ENCODE measurements at places on chromosomes 5 and 9.

- DNase-seq: no peak
Observed at GRCh38 chr5:13248253-13248652, 696.2 kb downstream of the DNAH5 start.

GRCh38 chr9:92664394-92665152, 5.4 kb downstream of the IPPK start:
- DNase-seq: no peak

- no peak for DNase-seq
Observed at GRCh38 chr5:40480392-40480791, 199.3 kb upstream of the PTGER4 start.

DNA sequence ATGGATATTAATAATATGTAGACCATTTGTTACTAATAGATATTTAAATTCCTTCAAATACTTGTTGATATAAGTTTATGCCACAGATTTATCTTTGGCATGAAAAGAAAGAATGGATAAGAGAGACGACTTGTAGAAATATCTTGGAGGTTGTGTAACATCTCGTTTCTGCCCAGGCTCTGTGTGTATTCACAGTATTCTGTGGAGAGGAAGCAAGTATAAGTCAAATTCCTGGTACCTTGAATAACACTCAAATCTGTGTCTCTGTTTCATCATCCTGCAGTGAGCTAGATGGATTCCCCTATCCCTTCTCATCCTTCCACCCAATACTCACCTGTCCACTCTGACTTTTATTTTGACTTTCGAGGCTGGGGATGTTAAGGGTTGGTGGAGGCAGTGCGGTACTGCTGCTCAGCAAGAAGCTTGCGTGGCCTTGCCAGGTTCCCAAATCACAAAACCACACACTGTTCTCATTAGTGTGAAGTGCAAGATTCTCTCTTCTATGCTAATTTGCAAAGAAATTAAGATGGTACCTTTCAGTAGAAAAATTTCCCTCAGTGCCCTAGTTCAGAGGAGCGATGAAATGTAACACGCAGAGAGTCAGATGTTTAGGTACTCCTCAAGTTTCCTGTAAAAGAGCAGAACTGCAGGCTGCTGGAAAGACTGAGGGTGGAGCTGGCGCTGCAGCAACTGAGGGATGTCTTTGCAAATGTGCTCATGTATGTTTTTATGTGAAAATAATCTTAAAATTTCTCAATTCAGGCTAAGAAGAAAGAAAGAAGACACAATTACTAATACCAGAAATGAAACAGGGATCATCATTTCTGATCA, 42.6 kb upstream of the ANKRD18A start:
- DNase-seq: no peak

DNA sequence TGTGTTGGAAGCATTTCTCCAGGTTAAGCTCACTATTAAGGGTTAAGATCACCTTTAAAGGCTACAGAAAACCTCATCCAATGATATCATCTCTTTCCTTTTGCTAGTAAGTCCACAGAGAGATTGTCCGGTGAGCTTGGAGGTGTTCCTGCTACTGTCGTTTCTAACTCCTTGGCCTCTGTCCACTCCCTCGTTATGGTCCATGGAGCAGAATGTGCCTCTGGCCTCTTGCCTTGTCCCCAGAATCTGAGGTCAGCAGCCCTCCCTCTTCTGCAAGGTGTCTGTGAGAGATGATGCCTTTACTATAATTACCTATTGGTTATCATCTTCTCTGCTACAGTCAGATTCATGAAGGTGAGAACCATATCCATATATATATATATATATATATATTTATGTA, 15.0 kb downstream of the ORM2 start:
- DNase-seq: no peak

- peak; percentile 57 for DNase-seq
Observed at GRCh38 chr9:130042885-130043653, at the start of gene FNBP1. Gene FNBP1 (minus strand): TSS chr9:130043189. CDS start chr9:130042975, 214 bp downstream.

DNA sequence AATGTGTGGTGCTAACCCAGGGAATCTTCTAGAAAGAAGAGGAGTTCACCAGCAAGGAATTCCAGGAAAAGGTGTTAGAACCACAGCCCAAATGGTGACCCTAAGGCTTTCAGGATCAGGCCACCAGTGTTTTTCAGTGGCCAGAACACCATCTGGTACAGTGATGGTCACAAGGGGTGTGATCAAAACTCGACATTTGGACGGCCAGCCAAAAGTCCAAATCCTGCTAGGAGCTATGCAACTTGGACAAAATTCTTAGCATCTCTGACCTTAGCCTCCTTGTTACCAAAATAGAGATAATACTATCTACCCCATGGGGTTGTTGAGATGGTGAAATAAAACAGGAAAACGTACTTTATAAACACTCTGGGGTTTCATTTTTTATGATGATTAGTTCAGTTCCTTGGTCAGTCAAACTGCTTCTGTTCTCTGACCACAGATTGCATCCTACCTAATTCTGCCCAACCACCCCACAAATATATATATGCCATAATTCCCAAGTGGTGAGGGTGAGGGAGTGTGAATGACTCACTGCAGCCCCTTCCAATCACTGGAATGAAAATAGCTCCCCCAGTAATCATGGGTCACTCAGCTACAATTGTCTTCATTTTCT, 210.3 kb downstream of the CDK5RAP2 start:
- no peak for DNase-seq

DNA sequence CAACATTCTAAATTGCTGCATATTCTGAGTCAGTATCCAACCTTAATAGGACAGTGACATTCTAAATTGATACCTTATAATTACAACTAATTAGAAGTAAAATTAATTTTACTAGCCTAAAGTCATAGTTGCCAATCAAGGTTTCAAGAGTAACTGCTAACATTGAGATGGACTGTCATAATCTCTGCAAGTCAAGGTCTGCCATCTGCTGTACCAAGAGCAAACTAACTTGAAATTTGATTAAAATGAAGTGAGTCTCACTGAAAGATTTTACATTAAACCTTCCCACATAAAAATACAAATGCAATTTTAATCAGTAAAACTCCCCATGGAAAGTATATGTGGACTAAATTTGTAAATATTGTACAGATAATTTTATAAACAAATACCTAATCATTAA, 235.3 kb downstream of the PRDM9 start:
- DNase-seq: no peak

- DNase-seq: no peak
Observed at GRCh38 chr9:81716409-81716808, 27.1 kb upstream of the TLE1 start.

GRCh38 chr9:90365666-90366065, 277.0 kb downstream of the DIRAS2 start:
- DNase-seq: no peak

GRCh38 chr9:121915304-121915625, 177.8 kb downstream of the TTLL11 start:
- no peak for DNase-seq

- DNase-seq: no peak
Observed at GRCh38 chr5:98651715-98652114, 121.7 kb upstream of the RGMB start.

- no peak for DNase-seq
Observed at GRCh38 chr5:107805166-107805565, 134.4 kb upstream of the EFNA5 start.

- no peak for DNase-seq
Observed at GRCh38 chr9:90034071-90034470, 429.3 kb downstream of the GADD45G start.

DNA sequence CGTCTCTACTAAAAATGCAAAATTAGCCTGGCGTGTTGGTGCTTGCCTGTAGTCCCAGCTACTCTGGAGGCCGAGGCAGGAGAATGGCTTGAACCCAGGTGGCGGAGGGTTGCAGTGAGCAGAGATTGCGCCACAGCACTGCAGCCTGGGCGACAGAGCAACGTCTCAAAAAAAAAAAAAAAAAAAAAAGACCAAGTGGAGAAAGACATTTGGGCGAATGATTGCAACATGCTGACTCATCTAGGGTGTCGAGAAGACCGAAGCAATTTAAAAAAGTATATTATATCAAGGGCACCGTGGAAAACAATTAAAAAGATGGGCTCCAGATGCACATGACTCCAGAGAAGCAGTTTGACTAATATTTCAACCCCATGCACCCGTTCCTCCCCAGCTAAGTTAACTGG, 9.2 kb downstream of the KLF4 start:
- DNase-seq: no peak

GRCh38 chr5:174409971-174410370, 314.4 kb upstream of the MSX2 start:
- DNase-seq: no peak

GRCh38 chr5:181039471-181039870, 595 bp upstream of the BTNL9 start:
- no peak for DNase-seq

DNA sequence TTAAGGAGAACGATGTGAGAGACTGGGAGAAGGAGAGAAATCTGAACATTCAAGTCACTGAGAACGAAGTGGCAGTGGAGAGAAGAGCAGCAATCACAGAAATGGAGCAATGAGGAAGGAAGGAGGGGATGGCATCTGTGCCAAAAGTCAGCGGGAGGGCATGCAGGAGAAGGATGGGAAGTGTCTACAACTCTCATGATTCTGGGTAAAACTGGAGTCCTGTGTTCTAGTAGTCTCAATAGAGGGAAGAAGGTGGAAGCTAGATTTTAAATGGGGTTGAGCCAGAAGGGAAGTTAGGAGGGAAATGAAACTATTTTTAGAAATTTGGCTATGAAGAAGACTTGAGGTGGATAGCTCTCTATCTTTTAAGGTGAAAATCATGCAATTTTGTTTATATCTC, 39.1 kb upstream of the SPATA31C2 start:
- DNase-seq: no peak

DNA sequence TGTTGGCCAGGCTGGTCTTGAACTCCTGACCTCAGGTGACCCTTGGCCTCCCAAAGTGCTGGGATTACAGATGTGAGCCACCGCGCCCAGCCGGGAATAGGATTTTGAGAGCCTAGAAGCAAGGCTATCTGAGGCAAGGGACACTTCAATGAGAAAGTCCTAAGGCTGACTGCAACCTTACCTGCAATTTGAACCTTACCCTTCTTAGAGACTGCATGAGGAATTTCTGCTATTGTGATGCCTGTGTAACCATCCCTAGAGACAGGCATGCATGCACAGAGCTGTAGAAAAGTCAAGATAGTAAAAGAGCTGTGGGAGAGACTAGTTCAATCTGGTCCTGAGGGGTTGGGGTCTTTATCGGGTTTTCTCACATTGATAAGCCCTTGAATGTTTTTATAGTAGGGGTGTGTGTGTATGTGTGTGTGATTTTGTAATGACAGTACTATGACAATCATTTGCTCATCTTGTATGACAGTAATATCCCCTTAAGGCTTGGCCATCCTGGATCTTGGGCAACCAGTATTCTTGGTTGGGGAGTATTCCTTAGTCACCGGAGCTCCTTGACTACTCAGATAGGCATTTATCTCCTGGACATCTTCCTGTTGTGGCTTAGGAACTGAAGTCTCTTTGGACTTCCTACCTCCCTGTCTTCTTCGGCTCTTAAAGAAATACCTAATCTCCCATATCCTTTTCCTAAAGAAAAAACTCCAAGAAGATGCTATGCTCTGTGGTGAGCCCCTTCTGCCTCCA, 11.2 kb downstream of the DNAJB5 start:
- no peak for DNase-seq

DNA sequence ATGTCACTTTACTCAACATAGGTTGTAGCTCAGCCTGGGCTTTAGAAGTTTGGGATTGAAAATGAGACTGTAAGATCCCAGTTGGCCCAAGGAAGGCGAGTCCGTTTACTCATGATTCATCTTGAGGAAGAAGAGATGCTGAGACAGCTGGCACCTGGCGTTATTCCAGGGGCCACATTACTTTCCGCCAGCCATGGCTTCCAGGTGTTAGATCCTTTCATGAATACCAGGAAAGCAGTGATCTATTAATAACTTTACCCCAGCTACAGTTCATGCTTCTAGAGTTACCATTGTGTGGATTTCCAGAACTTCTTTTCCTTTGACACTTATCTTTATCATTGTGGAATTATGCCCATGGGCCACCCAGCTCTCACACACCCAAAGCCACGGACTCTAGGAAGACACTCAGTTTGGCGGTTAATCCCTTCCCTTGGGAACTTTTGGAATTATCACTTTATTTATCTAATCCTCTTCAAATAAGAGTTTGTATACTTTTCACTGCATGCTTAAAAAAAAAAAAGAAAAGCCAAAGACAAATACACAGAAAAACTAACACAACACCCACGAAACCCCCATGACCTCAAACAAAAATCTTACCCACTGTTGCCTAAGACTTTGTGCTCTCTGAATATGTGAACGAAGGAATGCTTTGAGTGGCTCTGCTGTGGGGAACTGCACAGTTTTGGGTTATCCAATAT, 26.9 kb downstream of the RAI14 start:
- no peak for DNase-seq

GRCh38 chr5:117731446-117731845, 1156.8 kb upstream of the SEMA6A start:
- DNase-seq: no peak

DNA sequence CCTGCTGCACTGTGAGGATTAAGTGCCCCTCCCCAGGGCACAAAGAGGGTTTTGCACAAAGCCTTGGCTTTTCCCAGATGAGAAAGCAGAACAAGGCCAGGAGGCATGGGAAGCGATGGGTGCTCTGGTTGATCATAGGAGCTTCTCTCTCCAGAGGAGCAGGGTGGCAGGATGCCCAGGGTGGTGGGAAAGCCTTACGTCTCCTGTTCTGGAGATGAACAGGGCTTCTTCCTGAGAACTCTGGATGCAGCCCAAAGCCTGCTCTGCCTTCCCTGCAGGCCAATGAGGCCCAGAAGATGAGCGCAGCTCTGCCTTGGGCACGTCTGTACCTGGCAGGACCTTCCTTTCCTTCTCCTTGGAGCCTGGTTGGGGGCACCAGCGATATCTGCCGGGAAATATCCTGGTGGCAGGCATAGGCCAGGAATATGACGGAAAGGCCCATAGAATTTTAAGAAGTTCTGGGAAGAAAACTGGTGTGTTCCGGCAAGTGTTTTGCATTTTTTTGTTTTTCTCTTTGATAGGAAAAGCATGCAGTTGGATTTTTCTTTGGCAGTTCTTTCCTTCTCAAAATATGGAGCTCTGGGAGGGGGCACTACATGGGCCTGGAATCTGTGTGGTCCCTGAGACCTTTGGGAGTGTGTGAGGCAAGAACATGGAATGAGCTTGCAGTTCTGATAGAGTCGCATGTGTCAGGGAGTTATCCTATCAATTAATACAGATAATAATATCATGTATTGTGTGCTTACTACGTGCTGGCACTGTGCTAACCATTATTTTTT, 253.2 kb upstream of the KLF4 start:
- no peak for DNase-seq

DNA sequence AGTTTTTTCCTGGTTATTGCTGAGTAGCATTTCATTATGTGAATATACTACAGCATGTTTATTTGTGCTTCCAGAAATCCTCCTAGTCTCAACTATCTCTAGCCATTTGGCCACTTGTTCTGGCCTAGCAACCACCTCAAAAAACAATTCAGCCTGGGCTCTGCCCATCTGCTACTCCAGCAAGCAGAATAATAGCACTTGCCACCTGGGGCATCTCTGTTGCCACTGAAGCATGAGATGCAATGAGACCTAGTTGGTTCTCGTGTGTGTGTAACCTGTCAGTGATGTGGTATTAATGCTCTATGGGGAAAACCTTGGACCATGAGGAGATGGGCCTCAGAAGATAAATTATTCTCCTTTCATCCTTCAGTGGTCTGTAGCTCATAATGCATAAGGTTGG, 129.5 kb downstream of the RNF180 start:
- no peak for DNase-seq

GRCh38 chr9:99472240-99472915, 250.3 kb downstream of the SEC61B start:
- DNase-seq: no peak
